RWPE1 (cell line): ENCODE measurements at places on chromosomes 4 and X.

- DNase-seq, result no peak
Measured at GRCh38 chrX:40154853-40155588, 57.3 kb upstream of the BCOR start.

DNA sequence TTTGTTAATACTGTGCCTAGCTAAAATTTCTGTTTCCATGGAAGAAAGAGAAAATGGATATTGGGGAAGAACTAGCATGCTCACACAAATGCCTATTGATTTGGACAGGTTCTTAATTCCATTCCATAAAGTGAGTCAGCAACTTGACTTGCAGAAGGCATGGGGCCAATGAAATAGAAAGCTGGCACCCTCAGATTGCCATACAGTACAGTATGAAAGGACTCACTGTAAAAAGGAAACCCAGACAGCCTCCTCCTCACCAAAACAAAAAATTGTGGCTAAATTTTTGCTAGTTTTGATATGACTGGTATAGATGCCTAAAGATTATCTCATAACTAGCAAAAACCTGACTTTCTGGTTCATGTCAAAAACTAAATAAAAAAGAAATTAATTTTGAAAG is 11.2 kb upstream of the TAB3 start:
- DNase-seq, result peak; percentile 21

- no peak for DNase-seq
Measured at GRCh38 chr4:133081246-133081645, 67.8 kb upstream of the PCDH10 start.

DNA sequence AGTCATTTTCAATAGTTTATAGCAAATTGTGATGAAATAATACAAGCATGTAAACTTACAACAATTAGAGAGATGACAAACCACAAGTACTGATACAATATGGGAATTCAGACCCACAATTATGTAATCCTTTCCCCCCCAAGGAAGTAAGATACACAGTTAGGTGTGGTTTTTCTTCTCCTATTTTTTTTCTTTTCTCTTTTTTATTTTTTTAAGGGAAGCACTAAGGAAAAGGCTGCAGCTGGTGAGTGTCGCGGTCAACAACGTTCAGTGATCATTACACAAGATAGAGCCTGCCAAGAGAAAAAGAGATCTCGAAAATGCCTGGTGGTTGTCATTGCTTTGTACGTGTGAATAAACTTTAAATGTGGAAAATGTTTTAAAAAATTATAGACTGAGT is 9.8 kb downstream of the NDNF start:
- DNase-seq, result no peak
